Stimulated activated naive CD8-positive, alpha-beta T cell treated with anti-CD3 and anti-CD28 coated beads, Interleukin-15, Interleukin-2, amounts not matched to agents 100 U/mL and 50 U/mL, for 24 hours (primary cell): ENCODE measurements at places on chromosomes 7 and 10.

DNA sequence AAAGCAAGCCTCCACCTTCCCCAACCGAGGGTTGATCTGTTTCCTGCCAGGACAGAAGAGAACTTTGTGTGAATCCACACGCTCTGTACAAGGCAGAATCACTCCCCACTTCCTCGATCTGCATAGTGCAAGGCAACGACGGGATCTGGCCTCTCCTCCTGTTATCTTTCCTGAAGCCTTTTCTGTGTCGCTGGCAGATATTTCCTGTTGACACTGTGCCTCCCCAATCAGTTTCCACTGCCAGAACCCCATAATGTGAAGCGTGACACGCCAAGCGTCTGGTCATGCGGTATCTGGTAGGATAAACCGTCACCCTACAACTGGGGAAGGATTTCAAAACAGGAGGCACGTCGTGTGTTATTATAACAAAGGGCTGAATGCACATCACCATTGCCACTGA, 57.2 kb downstream of the FAM171A1 start:
- DNase-seq = no peak

- no peak for DNase-seq
These were observed 36.9 kb upstream of the CDHR3 start for GRCh38 chr7:105926131-105926530.

DNA sequence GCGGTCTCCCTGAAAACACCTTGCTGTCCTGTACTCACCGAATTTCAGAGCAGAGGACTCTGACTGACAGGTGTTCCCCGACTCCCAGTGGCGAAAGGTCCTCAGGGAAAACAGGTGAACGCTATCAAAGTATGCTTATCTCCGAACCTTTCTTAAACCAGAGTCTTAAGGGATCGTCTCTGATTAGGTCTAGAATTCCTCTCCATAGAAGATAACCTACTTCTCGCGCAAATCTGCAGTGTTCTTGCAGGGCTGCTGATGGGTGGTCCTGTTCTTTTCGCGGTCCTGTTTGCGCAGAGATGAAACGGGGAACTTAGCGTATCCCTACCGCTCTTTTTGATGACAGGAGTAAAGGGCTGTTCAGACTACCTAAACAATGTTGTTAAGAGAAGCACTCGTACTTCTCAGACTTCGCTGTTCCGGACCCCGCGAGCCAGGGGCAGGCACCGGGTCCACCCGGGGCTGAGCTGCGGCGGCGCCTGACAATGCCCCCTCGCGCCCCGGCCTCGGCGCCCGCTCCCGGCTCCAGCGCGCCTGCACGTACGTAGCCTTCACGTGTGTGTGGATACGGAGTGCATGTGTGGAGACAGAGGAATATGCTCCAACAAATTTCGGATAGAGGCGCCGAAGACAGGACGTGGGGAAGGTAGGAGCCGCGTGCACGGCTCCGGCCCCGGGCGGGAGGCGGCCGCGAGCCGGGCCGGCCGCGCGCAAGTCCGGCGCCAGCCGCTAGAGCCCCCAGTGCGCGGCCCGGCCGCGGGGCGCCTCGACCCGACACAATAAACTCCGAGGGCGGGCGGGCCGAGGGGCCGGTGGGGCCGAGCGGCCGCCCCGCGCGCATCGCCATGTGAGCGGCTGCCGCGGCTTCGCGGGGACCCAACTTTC, 766 bp upstream of the ZMYND11 start:
- DNase-seq = peak; percentile 48

GRCh38 chr10:94546049-94546900, 687 bp downstream of the HELLS start:
- peak; percentile 9 for DNase-seq

DNA sequence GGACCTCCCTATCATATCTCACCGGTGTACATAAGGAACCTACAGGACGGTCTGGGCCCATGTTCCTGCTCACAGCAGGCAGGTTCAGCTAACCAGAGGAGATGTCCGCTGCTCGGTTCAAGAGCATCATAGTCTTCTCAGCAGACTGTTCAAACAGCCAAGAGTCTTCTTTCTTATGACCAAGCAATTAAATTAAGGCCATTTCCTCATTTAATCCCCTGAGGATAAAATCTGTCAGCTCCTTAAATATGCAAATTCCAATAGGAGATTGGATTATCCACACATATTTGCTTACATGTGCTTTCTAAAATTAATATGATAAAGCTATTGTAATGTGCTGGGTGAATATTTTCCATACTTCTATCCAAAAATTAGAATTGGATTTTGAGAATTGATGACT, 59.7 kb downstream of the LMBR1 start:
- no peak for DNase-seq

- no peak for DNase-seq
These were observed 84.1 kb upstream of the PRR15 start for GRCh38 chr7:29479301-29480200.

DNA sequence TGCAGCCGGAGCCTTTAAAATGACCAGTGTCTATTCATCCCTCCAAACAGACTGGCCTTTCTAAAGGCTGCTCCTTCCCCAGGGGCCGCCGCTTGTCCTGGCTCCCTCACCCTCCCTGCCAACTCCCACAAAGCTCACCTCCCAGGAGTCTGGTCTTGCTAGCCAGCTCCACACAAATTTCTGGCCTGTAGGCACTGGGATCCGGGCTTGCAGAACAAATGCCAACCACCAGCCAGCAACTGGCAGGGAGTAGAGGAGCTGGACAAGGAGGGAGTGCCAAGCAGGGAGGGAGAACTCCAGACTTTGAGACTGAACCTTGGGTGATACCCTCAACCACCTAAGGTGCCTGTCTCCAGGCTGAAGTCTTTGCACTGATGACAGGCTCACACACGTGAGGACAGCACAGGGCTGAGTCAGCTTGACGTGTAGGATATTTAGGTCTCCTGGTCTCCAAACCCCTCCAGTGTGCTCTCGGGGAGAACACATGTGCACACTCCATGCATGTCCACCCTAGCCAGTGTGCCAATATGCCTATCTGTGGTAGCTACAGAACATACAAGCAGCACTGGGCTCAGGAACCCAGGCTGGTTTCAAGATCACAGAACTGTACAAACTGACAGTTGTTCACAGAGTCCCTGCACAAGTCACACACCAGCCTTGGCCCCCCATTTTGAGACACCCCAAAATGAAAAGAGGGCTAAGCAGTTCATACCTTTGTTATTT, 6.0 kb downstream of the PAX2 start:
- DNase-seq = no peak

GRCh38 chr7:134513169-134513752, 14.1 kb upstream of the AKR1B10 start:
- peak; percentile 37 for DNase-seq

DNA sequence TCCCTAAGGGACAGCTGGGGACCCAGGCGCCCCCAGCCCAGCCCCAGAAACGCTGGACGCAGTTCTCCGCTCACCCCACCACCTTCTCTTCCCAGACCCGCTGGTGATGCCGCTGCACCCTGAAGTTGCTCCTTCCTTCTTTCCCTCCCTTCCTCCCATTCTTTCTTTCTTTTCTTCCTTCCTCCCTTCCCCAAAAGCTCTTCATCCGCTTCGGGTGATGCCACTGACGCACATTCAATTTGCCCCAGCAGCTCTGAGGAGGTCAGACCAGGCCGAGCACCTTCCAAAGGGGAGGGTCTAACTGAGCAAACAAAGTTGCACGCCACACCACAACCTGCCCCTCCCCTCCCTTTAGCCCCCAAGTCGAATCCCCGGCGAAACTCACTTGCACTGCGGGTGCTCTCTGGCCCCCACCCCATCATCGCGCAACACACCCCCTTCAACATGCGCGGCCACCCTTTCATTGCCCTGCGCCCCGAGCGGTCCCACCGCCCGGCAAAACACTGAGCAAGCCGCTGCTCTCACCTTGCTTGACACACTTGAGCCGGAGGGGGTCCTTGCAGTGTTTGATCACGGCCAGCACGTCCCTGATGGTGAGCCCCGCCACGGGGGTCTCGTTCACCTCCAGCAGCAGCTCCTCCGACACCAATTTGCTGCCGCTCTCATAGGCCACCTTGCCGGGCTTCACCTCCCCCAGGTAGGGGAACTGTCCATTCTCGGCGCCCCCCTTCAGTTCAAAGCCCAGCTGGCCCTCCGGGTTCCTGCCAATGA, 787 bp downstream of the MAGI2 start:
- peak; percentile 2 for DNase-seq

DNA sequence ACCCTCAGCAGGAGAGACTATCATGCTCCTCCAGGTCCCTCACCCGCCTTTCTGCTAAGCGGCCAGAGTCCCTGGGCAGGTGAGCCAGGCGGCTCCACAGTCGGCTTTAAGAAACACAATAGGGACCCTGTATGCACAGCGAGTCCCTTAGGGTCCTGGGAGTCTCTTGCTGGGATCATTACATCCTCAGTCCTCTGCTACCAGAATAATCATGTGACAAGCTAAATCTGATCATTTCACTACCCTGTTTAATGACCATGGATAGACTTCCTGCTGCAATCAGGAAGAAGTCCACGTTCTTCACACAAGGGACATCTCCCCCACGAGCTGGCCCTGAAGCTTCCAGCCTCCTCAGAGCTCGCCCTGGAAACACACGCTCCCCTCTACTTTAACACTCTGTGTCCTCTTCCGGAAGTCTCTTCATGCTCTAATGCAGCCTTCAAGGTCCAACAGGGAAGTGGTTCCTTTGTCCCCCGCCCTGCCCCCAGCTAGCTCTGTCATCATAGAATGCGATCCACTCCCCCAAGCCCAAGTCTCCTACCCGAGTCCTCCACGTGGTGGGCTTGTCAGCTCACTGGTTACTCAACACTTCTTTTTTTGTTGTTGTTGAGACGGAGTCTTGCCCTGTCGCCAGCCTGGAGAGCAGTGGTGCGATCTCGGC, 101.5 kb downstream of the RNF216 start:
- no peak for DNase-seq

DNA sequence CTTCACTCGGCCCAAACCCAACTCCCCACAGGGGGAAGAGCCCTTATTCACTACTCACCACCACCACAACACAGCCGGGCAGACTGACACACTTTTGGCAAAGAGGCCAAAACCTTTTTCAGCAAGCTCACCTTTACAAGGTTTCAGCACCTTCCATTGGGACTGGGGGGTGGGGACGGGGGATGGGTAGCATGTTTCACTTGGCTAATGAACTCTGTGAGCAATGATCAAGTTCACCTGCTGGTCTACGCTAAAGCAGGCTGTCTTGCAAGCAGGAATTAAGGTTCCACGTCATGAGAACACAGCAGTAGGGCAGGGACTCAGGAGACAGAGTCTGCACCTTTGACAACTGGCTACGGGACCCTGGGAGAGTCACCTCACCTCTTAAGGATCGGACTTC, 7.0 kb downstream of the FAM53B start:
- DNase-seq = no peak

GRCh38 chr7:100951888-100952560, 2.7 kb downstream of the MUC3A start:
- DNase-seq = peak; percentile 15

GRCh38 chr10:132828681-132829080, 42.7 kb upstream of the NKX6-2 start:
- DNase-seq = no peak

DNA sequence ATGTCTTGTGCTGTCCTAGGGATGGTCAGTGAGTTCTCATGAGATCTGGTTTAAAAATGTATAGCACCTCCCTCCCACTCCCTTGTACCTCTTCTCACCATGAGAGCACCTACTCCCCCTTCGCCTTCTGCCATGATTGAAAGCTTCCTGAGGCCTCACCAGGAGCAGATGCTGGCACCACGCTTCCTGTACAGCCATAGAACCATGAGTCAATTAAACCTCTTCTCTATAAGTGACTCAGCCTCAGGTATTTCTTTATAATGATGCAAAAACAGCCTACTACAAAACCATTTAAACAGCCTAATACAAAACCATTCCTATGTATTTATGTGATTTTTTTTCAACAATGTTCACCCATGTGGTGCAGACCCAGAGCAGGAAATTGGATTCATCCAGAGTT, 32.0 kb downstream of the KDM7A start:
- no peak for DNase-seq

DNA sequence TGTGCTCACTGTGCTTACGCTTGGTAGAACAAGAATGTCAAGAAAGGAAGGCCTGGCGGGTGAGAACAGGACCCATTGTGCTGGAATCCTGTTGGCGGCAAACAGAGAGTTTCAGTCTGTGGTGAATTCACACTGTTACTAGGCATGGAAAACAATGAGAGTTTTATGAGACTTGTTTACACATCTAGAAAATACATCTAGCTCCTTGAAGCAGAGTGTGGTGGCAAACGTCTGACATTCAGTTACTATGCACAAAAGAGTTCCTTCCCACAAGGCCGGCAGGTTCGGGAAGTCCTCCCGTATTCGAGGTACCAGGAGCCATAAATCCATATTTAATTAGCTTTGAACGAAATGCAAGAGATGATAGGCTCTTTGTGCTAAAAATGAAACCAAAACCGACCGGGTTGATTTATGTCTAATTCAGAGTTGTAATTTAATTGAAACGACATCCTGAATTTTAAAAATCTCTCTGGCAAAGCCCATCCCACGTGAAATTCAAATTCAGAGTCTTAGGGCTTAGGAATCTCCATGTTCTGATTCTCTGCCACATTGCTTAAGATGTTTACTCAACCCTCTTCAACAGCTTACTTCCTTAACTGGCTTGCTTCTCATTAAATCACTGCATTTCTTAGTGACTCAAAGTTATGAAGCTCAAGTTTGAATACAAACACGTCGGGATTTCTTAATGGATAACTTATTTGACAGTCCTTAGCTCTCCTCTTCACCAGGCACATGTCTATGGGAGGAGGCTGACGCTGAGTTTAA, 299.9 kb upstream of the PITRM1 start:
- DNase-seq = no peak

GRCh38 chr10:95841661-95842498, 65.9 kb upstream of the CC2D2B start:
- peak; percentile 26 for DNase-seq

DNA sequence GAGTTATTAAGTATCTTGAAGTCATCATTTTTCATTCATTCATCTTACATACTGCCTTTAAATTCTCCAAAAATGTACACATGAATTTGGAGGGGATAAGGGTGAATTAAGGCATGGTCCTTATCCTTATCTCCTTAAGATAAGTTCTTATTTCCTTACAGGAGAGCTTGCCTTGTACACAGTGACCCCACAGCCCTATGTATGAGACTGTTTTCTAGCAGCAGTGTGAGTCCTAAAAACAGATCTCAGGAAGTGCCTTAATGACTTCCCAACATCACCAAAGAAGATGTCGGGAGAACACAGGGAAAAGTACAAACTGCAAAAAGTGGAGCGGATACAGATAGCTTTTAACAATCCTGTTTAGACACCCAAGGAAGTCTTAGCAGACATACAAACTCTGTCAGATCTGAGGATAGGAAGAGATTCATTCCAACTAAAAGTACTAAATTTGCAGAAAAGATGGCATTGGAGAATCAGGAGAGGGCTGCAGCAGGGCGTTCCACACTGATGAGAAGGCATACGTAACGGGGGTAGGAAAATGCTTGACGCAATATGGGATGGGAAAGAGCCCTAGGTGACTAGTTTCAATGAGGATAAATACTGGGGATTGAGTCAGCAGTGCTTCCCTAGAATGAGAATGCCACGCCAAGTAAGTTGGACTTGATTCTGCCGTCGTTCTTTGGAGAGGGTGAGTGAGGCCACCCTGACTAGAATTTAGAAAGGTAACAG, 570.2 kb downstream of the PARD3 start:
- DNase-seq = no peak

- DNase-seq = no peak
These were observed 1.6 kb downstream of the BAMBI start for GRCh38 chr10:28678687-28679457.

- no peak for DNase-seq
These were observed 750.8 kb downstream of the REEP3 start for GRCh38 chr10:64271983-64272382.

- DNase-seq = no peak
These were observed 315.6 kb downstream of the GRM8 start for GRCh38 chr7:126937171-126937570.
